ENCODE measurements at places on chromosomes 6 and 20.

- DNase-seq = no peak
These were observed 44.5 kb upstream of the ZNF133 start for GRCh38 chr20:18243802-18244201.

DNA sequence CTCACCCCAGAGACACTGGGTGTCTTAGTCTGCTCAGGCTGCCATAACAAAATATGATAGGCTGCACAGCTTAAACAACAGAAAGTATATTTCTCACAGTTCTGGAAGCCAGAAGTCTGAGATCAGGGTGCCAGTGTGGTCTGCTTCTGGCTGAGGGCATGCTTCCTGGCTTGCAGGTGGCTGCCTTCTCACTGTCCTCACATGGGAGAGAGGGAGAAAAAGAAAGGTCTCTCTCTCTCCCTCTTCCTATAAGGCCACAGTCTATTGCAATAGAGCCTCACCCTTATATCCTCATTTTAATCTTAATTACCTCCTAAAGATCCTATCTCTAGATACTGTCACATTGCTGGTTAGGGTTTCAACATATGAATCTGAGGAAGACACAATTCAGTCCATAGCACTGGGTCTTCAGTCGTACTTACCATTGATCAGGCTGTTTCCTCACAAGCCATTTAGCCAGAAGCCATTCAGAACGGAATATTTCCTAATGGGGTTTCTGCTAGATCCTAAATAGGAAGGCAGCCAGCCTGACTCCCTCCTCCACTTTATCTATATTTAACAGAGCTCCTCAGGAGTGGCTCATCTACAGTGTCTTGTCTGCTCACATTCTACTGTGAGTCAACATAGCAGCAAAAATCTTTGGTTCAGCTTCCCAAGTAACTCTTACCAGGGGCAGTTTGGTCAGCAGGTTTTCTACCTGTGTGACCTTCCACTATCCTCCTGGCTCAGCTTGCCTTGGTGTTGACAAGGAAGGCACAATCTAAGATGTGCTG is 42.2 kb downstream of the CD164 start:
- DNase-seq = no peak

DNA sequence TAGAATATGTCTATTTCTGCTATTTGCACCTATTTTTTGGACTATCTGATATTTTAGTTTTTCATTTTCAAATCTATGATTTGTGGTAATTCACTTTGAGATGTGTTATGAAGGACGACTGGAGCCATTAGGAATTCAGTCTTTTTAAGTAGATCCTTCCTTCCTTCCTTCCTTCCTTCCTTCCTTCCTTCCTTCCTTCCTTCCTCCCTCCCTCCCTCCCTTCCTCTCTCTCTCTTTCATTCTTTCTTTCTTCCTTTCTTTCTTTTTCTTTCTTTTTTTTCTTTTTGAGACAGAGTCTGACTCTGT is 46.1 kb upstream of the ENPP1 start:
- no peak for DNase-seq

DNA sequence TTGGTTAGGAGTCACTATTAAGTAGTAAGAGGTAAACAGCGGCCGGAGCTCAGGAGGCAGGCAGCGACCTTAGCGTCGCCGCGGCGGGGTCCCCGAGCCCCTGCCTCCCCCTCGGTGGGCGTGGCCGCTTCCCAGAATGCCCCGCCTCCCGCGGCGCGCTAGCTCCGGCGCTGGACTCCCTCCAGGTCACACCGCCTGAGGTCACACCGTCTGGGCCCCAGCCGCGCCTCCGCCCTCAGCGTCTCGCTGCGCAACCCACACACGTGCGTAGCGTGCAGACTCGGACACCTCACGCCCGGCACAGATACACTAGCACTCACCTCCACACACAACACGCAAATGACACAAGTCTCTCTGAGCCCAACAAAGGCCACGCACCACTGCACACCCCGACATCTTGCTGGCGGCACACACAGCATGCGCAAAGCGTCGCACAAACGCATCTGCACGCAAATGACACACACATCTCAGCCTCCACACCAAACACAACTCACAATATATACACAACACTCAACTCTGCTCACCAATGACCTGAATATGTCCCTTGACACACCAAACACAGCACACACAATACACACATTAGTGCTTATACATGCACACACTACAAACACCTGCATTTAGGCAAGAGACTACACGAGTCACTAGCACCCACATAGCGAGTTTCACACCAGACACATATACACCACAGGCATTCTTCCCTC is 17.6 kb upstream of the CDKN1A start:
- peak; percentile 93 for DNase-seq

DNA sequence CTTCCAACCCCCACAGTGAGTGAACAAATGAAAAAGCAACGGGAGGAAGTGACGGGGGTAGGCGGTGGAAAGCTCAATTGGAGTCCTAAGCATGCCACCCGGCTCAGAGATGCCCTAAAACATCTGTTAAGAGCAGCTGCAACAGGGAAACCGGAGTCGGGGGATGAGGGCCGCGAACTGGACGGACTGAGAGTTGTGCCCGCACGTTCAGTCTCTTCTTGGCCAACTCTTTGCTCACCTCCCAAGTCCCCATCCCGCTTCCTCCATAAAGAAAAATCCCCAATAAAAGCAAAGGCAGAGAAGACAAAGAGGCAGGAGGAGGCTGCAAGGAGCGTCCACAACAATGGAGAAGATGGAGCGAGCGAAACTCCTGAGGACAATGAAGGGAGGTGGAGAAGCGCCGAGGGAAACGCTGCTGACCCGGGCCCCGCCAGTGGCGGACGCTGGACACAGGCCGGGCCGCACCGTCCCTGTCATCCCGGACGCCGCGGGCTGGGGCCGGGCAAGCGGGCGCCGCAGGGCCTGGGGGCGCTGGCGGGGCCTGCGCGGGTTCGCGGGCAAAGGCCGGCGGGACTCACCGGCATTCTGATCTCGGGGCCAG is 600 bp downstream of the SEC63 start:
- DNase-seq = peak; percentile 61

- DNase-seq = no peak
These were observed 4.7 kb downstream of the UBE2J1 start for GRCh38 chr6:89347825-89348224.

GRCh38 chr20:2763186-2763585 is 37.2 kb downstream of the CPXM1 start:
- no peak for DNase-seq

DNA sequence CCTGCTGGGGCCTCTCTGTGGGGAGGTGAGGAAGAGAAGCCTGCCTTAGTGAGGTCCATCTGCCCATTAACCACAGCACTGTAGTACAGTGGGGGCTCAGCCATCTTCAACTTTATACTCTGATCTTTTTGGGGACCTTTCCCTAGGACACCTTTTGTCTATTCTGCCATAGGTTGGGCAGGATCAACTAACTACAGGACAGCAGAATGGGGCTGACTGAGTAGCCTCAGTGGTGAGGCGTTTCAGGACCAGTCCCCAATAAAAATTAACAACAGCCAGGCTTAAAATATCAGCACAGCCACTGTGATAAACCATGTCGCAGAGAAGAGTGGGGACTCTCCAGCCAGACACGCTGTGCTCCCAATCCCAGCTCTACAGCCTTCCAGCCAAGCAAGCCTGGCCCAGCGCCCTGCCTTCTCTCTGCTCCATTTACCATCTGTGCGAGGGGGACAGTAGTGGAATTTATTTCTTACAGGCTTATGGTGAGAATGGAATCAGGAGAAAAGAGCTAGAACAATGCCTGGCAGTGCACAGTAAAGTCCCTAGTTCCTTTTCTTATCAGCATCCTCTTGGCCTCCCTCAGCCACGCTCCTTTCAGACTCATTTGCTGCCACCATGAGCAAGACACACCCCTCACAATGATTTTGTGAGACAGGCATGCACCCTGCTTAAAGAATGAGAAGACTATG is 75.5 kb downstream of the SLC22A23 start:
- no peak for DNase-seq

DNA sequence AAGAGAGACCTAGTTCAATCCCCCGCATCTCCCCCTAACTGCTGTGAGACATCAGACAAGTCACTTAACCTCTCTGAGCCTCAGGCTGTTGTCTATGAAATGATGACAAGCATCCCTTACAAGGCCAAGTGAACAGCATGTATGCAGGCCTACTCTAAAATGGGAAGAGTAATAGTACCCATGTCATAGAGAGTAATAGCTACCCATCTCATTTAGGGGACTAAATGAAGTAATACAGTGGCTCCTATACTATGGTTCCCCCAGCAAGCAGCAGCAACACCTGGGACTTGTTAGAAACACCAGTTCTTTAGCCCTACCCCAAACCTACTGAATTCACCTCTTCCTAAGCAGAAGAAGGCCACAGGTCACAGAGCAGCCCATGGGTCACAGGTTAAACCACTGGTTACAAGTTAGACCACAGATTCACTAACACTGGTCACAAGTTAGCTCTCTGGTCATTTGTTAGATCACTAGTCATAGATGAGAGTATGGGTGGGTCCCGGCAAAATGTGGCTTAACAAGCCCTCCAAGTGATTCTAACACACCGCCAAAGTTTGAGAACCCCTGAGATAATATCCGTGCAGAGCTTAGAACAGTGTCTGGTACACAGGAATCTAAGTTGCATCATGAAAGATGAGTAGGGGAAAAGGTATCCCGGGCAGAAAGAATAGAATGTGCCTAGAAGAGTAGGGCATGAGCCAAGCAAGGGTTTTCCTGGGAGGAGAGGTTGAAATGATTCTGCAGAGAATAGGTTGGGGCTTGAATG is 1.4 kb downstream of the DEFB124 start:
- DNase-seq = no peak

DNA sequence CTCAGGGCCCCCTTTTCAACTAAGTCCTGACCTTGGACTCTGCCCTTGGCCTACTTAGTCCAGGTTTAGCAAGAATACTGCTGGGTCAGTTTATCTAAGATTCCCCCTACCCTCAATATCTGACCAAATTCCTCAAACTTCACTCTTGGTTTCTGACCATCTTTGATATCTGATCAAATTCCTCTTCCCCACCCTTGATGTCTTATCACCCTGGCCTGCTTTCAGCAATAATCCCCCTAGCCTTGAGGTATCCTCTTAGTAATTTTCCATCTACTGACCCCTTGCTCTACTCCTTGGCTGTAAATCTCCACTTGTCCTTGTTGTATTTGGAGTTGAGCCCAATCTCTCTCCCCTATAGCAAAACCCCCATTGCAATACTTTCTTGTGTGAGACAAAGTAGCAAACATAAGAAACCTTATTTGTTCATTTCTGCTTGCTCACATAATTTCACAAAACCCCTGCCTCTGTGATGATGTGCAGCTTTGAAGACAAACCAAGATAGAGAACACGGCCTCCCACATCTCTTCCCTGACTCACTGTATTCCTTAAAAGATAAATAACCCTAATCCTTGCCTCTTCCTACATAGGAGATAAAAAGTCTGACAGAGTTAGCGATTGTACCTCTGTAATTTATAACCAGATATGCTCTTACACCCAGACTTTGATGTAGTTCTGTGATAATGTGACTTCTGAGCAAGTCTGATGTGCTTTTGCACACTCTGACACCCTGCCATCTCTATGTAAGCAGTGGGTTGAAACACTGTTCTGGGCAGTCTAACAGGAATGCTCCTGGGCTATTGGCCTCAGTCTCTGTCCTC is 13.8 kb upstream of the IYD start:
- DNase-seq = no peak

- peak; percentile 49 for DNase-seq
These were observed 32.4 kb downstream of the WRNIP1 start for GRCh38 chr6:2797564-2798031.

DNA sequence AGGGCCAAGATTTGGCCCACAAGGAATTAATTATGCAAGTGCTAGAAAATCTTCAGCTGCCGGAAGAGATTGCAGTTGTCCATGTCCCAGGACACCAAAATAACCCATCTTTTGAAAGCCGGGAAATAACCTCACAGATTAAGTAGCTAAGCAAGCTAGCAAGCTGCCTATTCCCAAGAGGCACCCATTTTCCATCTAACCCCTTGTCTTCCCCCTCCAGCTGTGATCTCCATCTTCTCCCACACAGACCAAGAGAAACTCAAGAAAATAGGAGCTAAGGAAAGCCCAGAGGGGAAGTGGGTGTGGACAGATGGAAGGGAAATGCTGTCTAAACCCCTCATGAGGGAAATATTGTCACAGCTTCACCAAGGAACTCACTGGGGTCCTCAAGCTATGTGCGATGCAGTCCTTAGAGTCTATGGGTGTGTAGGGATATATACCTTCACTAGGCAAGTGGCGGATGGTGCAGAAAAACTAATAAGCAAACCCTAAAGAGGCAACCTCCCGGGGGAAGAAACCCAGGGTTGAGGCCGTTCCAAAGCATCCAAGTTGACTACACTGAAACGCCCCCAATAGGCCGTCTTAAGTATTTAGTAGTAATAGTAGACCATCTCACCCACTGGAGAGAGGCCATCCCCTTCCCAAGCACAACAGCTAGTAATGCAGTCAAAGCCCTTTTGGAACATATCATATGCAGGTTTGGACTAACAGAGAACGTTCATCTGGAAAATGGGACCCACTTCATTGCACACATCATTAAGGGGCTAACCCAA is 64.3 kb upstream of the PRSS16 start:
- DNase-seq = no peak

GRCh38 chr6:19929312-19929711 is 92.1 kb downstream of the ID4 start:
- DNase-seq = no peak

DNA sequence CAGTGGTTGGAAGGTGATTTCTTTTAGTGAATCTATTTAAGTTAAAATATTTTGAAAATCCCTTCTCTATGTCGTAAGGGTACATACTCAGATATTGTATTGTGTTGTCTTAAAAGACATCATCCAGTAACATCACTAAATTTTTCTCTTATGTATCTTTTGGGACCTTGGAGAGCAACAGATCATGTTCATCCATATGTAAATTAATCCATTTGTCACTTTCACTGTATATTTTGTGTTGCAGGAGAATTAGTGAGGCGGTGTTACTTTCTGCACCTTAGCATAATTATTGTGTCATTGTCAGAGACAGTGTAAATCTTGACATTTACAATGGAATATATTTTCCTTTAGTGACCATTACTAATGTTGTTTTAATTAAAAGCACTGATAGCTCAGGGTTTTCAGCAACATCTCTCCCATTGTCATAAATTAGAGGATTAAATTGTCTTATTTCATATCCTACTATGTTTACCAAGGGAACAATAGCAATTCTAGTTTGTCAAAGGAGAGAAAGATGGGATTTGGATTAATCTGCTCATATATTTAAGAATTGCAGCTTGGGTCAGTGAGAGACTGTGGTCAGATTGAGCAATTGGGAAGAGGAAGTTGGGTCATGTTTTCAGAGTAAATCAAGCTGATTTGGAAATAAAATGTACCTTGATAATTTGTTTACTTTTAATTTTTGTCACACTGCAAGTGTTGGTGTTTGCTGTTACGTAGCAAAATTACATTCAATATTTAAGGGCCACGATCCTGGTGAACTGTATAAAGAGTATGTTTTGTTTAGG is 22.7 kb downstream of the DOK5 start:
- no peak for DNase-seq

DNA sequence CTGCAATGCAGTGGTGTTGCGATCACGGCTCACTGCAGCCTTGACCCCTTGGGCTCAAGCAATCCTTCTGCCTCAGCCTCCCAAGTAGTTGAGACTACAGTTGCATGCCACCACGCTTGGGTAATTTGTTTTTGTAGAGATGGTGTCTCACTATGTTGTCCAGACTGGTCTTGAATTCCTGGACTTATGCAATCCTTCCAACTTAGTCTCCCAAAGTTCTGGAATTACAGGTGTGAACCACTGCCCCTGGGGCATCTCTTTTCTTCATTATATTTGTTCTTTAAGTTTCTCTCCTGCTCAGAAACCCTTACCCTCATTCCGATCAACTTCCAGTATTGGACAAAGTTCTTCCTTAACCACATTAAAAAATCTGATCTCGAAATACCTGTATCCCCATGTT is 44.7 kb upstream of the DEK start:
- no peak for DNase-seq
